ENCODE measurements at places on chromosomes 12 and 14.
A peak's percentile ranks its signal among the peaks of the same experiment; 100 is the strongest.

DNA sequence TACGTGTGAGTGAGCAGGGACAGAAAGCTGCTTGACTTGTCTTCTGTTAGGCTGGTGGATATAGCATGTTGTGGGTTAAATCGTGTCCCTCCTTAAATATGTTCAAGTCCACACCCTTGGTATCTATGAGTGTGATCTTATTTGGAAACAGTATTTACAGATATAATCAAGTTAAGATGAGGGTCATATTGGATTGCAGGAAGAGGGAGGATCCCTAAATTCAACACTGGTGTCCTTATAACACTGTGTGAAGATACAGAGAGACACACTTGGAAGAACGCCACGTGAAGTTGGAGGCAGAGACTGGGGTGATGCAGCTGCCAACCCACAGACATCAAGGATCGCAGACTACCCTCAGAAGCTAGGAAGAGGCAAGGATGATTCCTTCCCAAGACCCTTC, 275.2 kb upstream of the SSTR1 start:
- no peak for DNase-seq

- no peak for DNase-seq
Measured at GRCh38 chr14:74945261-74945851, 10.0 kb downstream of the PGF start.

GRCh38 chr14:29355331-29355730, 572.3 kb downstream of the PRKD1 start:
- no peak for DNase-seq

GRCh38 chr12:112463478-112463877, 44.7 kb downstream of the PTPN11 start:
- DNase-seq = no peak

DNA sequence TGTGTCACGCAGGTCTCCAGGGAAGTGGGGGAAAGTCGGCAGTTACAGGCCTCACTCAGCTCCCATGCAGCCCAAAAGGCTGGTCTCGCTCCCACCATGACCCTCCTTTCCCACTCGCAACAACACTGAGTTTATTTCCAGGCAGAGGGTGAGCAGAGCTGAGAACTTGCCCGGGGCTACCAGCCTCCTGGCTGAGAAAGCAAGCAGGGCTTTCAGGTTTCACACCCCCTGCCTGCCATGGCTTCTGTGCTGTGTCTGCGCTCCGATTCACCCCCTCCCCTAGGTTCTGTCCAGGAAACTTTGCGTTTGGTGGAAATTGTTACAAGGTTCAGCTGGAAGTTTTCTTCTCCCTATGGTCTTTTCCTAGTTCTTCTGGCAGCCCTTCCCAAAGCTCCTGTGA, 17.1 kb downstream of the OR10G2 start:
- DNase-seq = no peak

DNA sequence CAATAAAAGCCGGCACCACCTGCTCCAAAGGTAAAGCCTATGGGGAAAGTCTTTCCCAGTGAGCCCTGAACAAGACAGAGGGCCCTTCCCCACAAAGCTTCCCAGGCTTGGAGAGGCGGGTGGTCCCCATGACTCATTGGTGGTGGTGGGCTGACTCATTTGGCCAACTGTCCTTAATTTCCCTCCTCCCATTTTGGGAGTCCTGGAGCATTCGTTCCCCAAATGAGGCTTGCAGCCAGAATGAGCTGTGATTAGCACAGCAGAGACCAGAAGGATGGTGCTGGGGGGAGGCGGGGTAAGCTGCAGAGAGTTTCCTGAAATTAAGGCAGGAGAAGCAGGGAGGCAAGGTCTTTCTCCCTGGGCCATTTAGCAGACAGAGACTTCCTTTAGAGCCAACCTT, 241.7 kb downstream of the DPF3 start:
- DNase-seq = no peak

DNA sequence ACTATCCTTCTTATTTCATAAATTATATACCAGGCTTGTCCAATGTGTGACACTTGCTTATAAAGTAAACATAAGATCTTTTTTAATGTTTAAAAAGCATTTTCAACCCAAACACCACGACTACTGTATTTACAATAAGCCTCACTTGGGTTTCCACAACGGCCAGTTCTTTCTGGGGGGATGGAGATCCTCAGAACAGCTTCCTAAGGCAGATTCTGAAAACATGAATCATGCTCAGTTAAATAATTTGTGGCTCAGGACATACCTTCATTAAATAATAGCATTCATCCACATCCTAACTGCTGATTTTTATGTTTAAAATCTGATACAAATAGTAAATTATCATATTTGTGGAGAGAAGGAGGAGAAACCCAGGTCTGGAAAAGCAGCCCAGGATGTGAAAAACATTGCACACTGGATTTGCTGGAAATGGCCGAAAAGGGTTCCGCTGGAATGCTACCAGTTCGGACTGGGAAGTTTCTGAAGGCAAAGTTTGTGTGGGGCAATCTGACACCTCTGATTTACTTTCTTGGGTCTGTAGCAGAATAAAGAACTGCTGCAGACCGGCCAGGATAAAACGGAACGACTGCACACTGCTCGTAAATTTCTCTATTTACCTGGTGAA, 597 bp downstream of the GLT8D2 start:
- no peak for DNase-seq

DNA sequence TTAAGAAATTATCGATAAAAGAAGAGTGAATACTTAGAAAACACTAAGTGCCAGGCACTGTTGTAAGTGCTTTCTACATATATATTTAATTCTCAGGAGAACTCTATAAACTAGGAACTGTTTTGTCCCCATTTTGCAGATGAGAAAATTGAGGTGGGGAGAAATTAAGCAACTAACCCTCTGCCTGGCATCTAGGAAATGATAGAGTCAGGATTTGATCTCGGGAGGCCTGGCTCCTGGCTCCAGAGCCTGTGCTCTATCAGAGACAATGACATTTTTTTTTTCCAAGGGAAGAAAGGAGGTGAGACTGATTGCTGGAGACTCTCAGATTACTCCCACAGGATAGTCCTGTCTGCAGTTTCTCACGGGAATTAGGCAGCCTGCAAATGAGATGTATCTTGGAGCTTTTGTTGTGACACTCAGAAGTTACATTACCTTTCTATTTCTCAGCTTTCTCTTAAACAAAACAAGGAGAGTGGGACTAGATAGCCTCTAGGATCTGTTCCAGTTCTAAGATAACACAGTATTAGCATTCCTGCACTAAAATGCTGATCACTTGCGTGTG, 1.4 kb upstream of the FAM234B start:
- no peak for DNase-seq

DNA sequence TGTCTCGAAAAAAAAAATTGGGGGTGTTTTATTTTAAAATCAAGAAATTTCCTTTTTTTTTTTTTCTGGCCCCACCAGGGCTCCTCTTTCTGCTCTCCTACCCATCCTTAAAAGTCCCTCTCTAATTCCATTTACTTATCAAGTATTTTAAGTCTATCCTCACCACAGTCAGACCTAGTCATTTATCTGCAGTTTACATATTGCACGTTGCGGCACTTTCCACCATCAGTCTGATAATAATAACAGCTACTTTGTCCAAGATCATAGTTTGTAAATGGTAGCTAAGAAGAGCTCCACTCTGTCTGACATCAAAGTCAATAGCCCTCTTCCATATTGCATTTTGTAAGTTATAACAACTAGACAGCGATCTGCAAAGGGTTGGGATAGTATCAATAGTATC, 23.6 kb upstream of the CAND1 start:
- DNase-seq = no peak

GRCh38 chr12:119614705-119615104, 21.1 kb downstream of the TMEM233 start:
- DNase-seq = no peak

- no peak for DNase-seq
Measured at GRCh38 chr12:75294797-75295196, 35.3 kb downstream of the CAPS2 start.

GRCh38 chr14:102873131-102873530, 49.3 kb upstream of the AMN start:
- no peak for DNase-seq

- no peak for DNase-seq
Measured at GRCh38 chr14:49992901-49993339, 100.0 kb downstream of the ARF6 start.

DNA sequence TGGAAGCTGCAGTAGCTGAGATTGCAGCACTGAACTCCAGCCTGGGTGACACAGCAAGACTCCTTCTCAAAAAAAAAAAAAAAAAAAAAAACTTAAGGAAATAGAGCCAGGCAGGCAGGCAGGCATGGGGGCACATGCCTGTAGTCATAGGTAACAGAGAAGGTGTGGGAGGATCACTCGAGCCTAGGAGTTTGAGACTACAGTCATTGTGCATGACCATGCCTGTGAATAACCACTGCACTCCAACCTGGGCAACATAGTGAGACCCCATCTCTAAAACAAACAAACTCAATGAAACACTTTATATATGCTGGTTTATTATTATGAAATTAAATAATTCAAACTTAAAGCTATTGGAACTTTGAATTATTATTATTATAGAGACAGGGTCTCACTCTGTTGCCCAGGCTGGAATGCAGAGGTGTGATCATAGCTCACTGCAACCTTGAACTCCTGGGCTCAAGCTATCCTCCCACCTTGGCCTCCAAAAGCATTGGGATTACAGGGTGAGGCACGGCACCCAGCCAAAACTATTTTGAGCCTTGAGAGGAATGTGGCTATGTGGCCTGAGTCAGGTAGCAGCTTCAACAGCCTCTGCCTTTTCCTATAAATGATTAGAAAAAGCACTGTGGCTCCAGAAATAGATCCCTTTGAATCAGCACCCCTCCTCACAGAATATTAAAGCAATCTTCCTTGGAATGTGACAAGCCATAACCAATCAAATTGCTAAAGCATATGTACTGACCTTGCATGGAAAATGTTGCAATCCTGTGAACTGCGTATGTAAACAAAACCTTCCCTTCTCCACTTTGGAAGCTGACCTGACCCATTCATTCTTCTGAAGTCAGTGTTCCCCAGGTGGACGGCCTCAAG, 34.7 kb upstream of the YY1 start:
- DNase-seq = no peak

DNA sequence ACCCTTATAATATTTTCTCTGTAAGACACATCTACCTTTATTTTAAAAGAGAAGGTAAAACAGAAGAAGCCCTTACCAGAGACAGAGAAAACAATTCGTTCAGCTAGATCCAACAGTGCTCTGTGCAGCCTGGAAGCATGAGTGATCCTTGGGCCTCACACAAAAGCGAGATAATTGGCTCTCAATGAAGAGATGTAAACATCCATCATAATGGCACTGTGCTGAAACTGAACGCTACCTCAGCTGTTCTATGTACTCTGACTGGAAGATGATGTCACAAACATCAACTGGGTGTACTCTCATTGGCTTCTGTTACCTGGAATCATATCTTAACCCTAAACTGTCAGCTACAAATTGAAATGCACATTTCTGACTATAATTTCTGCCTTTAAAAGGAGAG, at the start of gene MGAT4C:
MGAT4C (minus strand) TSS at position 229 of the 400 bp plus-strand sequence.
- DNase-seq = no peak

- peak; percentile 34 for DNase-seq
Measured at GRCh38 chr12:92796650-92797049, 93.9 kb downstream of the PLEKHG7 start.
